ENCODE measurements at places on chromosomes 13 and 19.

- DNase-seq: no peak
These were observed 98.8 kb upstream of the SERP2 start for GRCh38 chr13:44274771-44275205.

DNA sequence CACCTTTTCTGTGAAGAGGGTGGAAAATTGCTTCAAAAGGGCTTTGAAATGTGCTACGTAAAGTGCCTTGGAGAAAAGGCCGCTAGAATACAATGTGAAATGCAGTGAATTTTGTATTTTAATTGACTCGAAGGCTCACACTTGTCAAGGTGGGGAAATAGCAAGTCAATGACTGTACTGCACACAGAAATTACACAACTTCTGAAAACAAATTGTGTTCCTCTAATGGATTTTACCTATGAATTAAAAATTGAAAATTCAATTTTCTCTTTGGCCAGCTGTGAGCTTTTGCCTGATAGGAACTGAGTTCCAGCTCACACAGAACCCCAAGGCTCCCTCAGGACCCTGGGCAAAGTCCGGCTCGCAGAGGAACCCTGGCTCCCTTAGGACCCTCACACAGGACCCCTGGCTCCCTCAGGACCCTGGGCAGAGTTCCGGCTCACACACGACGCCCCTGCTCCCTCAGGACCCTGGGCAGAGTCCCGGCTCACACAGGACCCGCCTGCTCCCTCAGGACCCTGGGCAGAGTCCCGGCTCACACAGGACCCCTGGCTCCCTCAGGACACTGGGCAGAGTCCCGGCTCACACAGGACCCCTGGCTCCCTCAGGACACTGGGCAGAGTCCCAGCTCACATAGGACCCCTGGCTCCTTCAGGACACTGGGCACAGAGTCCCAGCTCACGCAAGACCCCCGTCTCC, 324.9 kb downstream of the UQCRFS1 start:
- DNase-seq: no peak

- DNase-seq: no peak
These were observed 19.8 kb upstream of the NAPA start for GRCh38 chr19:47534628-47535027.

- no peak for DNase-seq
These were observed 247.7 kb downstream of the SLITRK1 start for GRCh38 chr13:83634601-83635000.

DNA sequence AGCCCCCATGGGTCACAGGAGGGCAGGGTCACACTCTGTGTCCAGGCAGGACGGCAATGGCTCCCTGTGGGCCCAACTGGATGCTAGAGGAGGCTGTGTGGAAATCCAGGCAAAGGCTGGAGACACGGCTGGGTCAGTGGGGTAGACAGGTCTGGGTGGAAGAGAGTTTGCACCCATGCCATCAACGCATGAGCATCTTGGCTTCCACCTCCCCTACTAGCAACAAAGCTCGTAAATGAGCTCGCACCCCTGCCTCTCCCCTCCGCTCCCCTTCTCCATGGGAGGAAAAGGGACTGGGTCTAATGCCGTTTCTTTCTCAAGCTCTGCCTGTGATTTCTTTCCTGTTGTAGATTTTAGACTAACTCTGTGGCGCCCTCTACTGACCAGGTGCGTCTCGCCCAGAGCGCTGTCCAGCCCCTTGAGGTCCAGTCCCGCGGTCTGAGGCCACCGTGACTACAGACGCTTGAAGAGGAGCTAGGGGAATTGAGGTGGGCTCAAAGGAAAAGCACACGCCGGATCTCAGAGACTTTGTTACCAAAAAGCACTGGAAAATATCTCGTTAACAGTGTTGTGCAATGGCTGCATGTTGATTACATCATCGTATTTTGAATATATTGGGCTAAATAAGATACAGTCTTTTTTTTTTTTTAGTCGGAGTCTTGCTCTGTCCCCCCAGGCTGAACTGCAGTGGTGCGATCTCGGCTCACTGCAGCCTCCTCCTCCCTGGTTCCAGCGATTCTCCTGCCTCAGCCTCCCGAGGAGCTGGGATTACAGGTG, 50.7 kb upstream of the USP29 start:
- DNase-seq: peak; percentile 53

GRCh38 chr19:43526884-43527859, at the start of gene ETHE1:
Gene ETHE1, minus strand, starts transcription at chr19:43527201. Its CDS starts 24 bp downstream, at chr19:43527177.
- peak; percentile 81 for DNase-seq

- no peak for DNase-seq
These were observed 11.1 kb downstream of the PTBP1 start for GRCh38 chr19:808423-808775.
